CD4-positive, CD25-positive, alpha-beta regulatory T cell (primary cell): ENCODE measurements at places on chromosomes 3 and 15. TPM values are rescaled to one million over a fixed set of nuclear protein-coding genes. Genes with fewer than 3 reads are reported as not detected.

DNA sequence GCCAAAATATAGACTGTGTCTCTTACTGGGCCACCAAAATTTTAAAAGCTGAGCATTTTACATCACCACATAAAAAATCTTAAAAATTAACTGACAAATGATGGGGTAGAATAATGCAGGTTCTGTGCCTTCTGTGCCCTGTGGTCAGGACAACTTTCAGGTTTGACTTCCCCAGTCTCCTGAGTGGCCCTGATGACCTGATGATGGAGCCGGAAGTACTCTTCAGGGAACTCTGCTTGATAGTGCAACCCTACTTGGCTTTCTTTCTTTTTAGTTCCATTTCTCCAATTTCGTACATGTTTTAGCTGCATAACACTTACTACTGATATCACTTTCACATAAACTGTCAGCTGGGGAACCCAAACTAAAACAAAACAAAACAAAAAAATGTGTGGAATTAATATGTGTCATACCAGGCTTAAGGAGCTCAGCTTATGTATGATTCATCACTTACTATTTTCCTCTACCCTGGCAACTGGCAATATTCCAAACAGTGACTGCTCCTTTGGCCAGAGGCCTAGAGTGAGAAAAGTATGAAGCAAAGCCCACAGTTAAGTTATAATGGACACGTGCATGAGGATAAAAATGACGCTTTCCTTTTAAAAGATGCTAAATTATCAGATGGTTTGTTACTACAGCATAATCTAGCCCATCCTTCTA, 194.3 kb downstream of the BCHE start:
- H3K36me3 ChIP-seq: no peaks in the 10 kb centered on the region
- no peak overlapping the region for H3K4me3 ChIP-seq
- H3K4me1 ChIP-seq: no peaks in the 10 kb centered on the region
- no peaks in the 10 kb centered on the region for H3K27me3 ChIP-seq
- no peak for DNase-seq

The SRGAP3 gene
- total RNA-seq: 8.1 TPM

DNA sequence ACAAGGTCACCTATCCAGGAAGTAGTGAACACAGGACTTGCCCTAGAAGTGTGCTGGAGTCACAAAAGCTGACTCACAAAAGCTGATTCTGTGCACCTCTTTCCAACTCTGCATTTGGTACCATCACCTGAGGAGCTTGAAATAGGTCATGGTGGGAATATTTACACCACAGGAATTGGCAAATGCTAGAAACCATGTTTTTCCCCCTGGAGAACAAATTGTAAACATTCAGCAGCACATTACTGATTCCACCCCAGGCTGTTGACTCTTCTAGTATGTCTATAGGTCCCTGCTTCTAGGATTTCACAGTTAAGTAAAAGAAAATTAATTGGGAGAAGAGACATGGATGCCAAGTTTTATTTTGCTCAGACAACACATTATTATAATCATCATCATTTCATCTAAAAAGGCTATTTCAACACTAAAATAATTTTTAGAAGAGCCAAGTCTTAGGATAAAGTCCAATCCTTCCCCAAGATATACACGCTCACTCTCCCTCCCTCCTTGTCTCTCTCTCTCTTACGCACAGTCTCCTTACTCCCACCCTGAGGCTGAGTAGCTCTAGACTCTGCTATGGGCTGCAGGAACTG, 24.7 kb downstream of the CACNA2D2 start:
- H3K36me3 ChIP-seq: no peaks in the 10 kb centered on the region
- DNase-seq: no peak
- H3K27ac ChIP-seq: no peak overlapping the region
- H3K4me1 ChIP-seq: peaks cover 9% of the 10 kb centered on the region

DNA sequence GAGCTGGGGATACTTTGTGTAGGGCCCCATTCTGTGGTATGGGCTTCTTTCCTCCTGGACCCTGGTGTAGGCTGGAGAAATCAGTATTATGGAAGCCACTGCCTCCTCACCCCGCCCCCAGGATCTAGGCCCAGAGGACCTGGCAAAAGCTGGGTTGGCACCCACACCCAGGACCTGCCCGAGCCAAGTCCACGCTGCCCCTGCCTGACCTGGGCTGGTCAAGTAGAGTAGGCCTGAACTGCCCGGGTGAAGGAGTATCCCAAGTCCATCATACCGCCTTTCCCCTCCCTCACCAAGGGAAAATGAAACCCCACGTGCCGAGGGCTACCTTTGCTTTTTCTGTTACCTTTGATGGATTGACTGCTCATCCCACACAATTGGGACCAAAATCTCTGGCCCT, 37.7 kb upstream of the TRAK1 start:
- no peak overlapping the region for H3K4me3 ChIP-seq
- no peaks in the 10 kb centered on the region for H3K4me1 ChIP-seq
- no peaks in the 10 kb centered on the region for H3K36me3 ChIP-seq
- no peaks in the 10 kb centered on the region for H3K27me3 ChIP-seq
- DNase-seq: no peak

DNA sequence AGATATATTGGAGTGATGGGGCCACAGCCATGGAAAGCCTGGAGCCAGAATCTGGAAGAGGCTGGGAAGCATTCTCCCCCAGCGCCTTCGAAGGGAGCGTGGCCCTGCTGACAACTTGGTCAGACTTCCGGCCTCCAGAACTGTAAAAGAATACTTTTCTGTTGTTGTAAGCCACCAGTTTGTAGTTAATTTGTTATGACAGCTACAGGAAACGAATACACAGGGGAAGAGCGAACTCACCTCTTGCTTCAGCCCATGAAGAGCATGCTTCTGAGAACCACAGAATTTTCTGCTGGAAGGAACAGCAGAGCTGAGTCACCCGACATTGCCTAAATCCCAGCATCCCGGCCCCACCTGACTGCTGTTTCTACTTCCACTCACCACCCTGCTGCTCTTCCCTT, 501.7 kb downstream of the SHQ1 start:
- H3K27me3 ChIP-seq: no peaks in the 10 kb centered on the region
- peak; percentile 17 for DNase-seq
- peak overlapping the region; percentile 58 for H3K27ac ChIP-seq

GRCh38 chr3:162489853-162490252, 993.2 kb downstream of the OTOL1 start:
- no peak overlapping the region for H3K27ac ChIP-seq
- DNase-seq: no peak
- no peaks in the 10 kb centered on the region for H3K4me1 ChIP-seq

DNA sequence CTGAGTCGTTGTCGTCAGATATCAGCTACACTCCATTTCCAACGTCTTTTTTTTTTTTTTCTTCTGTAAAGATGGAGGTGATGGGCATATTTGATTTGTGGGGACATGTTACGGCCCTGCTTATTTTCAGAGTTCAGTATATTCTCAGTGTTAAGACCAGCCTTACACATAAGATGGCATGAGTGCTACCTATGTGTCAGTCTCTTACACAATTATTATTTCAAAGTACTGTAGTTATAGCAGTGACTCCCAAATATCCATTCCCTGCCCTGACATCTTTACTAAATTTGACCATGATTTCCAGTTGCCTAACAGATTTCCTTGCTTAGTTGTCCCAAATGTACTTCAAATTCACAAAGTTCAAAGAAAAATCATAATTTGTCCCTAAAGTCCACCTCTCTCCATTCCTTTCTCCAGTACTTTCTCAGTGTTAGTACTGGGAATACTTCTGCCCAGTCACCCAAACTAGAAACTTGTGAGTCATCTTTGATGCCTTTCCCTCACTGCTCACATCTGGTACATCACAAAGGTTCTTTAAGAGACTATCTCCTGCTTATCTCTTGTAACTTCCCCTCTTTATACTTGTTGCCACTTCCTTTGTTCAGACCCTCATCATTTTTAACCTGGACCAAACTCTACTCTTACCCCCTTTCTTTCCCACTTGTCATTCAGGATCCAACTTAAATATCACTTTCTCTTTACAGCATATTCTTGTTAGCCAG, 67.0 kb downstream of the ZNF609 start:
- H3K4me1 ChIP-seq: peaks cover 12% of the 10 kb centered on the region
- H3K27me3 ChIP-seq: no peaks in the 10 kb centered on the region
- no peak for DNase-seq

- H3K4me1 ChIP-seq: no peaks in the 10 kb centered on the region
- H3K27ac ChIP-seq: no peak overlapping the region
- H3K4me3 ChIP-seq: no peak overlapping the region
- no peaks in the 10 kb centered on the region for H3K27me3 ChIP-seq
- no peak for DNase-seq
- H3K36me3 ChIP-seq: no peaks in the 10 kb centered on the region
These were observed 62.3 kb downstream of the SYNM start for GRCh38 chr15:99167201-99167600.

The ITIH3 gene
- total RNA-seq: not detected

DNA sequence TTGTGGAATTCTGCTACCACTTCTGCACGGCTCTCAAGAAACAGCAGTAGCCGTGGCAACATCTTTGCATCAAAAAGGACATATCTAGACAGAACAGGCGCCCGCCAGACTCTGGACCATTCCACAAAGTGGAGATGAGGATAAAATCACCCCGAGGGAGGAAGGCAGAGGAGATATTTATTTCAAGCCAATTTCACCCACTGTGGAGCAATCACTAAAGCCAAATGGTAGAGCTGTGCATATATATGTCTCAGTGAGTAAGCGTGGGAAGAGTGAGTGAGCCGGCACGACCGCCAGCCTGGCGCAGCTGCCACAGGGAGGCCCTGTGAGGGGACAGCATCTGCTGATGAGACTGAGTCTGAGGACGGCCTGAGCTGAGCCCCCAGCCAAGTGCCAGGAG, 111.3 kb downstream of the MEGF11 start:
- DNase-seq: no peak
- H3K27ac ChIP-seq: no peak overlapping the region
- no peaks in the 10 kb centered on the region for H3K27me3 ChIP-seq
- H3K4me3 ChIP-seq: no peak overlapping the region
- H3K4me1 ChIP-seq: no peaks in the 10 kb centered on the region
- no peaks in the 10 kb centered on the region for H3K36me3 ChIP-seq

The CHDH gene
- total RNA-seq: 4.3 TPM

DNA sequence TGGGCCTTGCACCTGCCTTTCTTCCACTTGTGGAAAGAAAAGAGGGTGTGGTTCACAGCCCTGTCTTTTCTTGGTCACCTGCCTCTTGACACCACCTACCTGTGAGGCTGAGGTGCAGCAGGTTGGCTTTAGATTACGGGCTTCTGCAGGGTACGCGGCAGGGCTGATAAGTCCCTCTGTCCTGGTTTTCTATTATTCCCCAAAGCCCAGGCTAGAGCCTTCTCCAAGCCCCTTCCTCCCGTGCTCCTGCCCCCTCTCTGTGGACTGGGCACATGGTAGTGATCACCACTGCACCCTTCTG, 44.8 kb upstream of the HACD2 start:
- H3K36me3 ChIP-seq: no peaks in the 10 kb centered on the region
- no peak overlapping the region for H3K27ac ChIP-seq
- H3K27me3 ChIP-seq: no peaks in the 10 kb centered on the region
- no peaks in the 10 kb centered on the region for H3K4me1 ChIP-seq
- H3K4me3 ChIP-seq: no peak overlapping the region

The MANF gene
- total RNA-seq: 33.9 TPM

DNA sequence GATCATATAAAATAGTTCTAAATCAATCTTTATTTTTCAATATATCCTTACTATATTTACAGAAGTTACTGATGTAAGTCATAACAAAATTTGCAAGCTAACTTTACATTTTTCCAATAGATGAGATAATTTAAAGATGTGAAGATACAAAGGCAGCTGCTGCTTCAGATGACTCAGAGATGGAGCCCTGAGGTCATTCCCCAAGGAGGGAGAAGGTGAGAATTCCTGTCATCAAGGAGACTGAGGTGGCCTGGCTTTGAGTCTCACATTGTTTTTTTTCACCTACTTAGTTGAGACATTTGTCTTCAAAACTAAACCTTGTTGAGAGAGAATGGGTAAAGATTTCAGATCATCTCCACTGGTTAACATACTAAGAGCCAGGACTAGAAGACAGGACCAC, 3.9 kb upstream of the SAMD7 start:
- DNase-seq: no peak
- no peak overlapping the region for H3K4me3 ChIP-seq
- H3K27ac ChIP-seq: no peak overlapping the region
- no peaks in the 10 kb centered on the region for H3K36me3 ChIP-seq
- H3K4me1 ChIP-seq: no peaks in the 10 kb centered on the region
- no peaks in the 10 kb centered on the region for H3K27me3 ChIP-seq

GRCh38 chr3:119145500-119146167, at the start of gene TEX55:
TEX55 (plus strand) TSS chr3:119146165; CDS start chr3:119146190, 25 bp downstream.
- no peaks in the 10 kb centered on the region for H3K36me3 ChIP-seq
- no peak within 1 kb of the TSS for H3K27ac ChIP-seq
- H3K4me3 ChIP-seq: no peak within 1 kb of the TSS
- peak; percentile 28 for DNase-seq
- no peaks in the 10 kb centered on the region for H3K27me3 ChIP-seq

DNA sequence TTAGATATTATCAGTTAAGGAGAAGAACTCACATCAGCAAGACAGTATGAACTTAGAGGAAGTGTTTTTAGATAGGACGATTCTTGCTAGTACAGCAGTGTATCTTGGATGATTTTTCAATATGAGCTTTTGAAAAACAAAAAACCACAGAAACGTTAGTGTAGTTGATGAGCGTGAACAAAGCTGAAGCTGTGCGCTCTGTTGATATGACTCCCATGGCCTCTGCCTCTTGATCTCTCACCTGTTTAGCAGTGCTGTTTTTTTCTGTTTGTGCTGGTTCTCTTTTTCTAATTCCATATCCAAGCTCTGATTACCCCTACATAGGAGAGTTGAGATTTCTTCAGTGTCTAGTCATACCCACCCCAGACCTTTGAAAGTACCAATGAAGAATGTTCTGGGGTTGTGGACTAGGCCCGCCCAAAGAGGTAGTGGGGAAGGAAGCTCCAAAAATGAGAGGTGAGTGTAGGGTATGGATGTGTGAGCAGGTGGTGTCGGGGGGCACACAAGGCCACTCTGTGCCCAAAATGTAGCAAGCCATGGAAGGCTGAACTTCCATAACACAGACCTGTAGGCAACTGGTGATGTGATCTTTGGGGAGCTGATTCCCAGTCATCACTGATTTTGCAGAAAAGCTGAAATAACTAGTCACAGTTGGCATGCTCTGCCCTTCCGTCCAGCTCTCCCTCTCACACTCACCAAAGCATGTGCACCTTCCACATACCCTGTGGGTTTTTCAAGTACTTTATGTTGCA, 20.0 kb upstream of the CMTM7 start:
- H3K36me3 ChIP-seq: no peaks in the 10 kb centered on the region
- DNase-seq: no peak
- H3K4me3 ChIP-seq: peak overlapping the region; percentile 63
- H3K27me3 ChIP-seq: no peaks in the 10 kb centered on the region
- peak overlapping the region; percentile 85 for H3K27ac ChIP-seq
- H3K4me1 ChIP-seq: peaks cover 43% of the 10 kb centered on the region

- no peaks in the 10 kb centered on the region for H3K36me3 ChIP-seq
- H3K27ac ChIP-seq: no peak overlapping the region
- no peak overlapping the region for H3K4me3 ChIP-seq
- H3K4me1 ChIP-seq: no peaks in the 10 kb centered on the region
- H3K27me3 ChIP-seq: no peaks in the 10 kb centered on the region
These were observed 227.2 kb downstream of the XXYLT1 start for GRCh38 chr3:195043607-195044339.

The CASR gene
- total RNA-seq: not detected
